ENCODE measurements at places on chromosomes 12 and 14.

GRCh38 chr12:1474574-1475153 is 119.7 kb downstream of the FBXL14 start:
- DNase-seq, result peak; percentile 98

DNA sequence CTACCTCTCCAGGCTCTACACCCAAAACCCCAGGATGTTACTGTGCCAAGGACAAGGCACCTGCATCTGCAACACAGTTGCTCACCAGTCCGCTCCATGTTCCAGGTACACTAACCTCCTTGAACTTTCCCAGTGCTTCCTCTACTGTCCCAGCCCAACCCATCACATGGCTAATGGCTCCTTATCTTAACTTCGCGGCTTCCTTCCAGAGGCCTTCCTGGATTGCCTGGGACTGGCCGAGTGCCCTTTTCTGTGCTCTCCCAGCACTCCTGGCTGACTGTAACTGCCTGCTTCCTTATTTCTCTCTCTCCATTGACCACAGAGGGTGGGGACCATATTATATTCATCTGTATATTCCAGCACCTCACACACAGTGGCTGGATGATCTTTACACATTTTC is 20.9 kb downstream of the POMT2 start:
- no peak for DNase-seq

DNA sequence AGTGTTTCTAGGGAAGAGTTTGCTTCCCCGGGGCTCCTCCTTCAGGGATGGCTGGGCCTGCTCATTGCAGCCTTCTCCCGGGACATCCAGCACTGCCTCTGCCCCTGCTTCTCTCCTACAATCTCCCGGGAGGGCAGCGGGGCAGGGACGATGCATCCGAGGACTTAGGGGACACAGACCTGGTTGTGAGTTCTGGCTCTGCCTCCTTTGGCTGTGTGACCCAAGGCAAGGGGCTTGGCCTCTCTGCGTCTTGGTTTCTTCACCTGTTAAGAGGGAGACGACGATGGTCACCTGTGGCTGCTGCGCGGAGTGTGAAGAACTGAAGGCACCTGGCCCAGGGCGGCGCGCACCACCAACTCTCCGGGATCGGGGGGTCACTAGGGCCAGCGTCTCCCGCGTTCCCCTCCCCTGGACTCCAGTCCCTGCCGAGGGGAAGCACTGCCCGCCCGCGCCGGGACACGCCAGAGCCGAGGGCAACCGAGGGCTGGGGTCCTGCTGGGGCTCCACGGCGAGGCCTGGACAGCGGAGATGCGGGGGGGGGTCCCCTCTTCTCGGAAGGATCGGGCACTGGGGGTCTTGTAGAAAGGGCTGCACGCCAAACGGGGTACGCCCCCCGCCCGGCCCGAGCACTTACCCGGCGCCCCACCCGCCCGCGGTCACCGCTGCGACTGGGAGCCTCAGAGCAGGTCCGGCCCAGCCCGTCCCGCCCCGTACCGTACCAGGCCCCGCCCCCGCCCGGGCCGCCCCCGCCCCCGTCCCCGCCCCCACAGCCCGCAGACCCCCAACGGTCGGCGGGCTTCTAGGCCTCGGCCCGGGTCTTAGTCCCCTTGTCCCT is at the start of gene HVCN1:
Gene HVCN1, minus strand, starts transcription at position 670 of the 835 bp plus-strand sequence. CDS start 5,870 bp downstream, outside the sequence.
- peak; percentile 15 for DNase-seq

GRCh38 chr14:36513451-36514277 is 6.4 kb downstream of the NKX2-1 start:
- no peak for DNase-seq

- no peak for DNase-seq
These were observed 202.6 kb upstream of the ALG10B start for GRCh38 chr12:38113991-38114390.

DNA sequence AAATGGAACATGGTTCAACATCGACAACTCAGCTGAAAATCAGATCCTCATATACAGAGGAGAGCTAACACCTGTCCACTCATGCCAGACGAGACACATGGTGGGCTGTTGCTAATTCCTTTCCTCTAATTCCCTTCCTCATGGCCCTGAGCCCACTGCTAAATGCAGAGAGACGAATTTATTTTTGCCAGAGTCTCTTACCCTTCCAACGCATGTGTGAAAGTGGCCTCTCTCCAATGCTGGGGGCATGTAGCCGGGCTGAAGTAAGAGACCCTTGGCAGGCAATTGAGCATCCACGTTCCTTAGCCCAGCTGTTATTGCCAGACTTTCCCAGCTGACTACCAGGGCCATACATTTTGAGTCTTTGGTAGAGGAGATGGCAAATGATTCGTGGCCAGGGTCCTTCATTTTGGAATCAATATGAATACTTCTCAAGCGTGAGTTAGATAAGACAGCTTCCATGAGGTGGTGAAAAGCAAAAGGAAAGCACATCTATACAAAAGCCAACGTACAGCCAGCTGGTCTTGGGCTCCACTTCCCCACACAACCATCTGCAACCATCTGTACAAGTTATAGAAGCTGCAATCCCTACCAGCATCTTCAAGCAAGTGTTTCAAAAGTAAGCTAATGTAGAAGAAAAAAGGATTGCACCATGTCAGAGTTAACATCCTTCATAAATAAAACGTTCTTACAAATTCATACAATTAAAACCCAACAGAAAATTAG is 28.6 kb downstream of the CORO1C start:
- DNase-seq, result no peak

Measured in fibroblast of lung (primary cell).